ENCODE measurements at places on chromosomes 3 and 15.

- no peak for DNase-seq
Measured at GRCh38 chr15:31758126-31758525, 272.2 kb upstream of the CHRNA7 start.

DNA sequence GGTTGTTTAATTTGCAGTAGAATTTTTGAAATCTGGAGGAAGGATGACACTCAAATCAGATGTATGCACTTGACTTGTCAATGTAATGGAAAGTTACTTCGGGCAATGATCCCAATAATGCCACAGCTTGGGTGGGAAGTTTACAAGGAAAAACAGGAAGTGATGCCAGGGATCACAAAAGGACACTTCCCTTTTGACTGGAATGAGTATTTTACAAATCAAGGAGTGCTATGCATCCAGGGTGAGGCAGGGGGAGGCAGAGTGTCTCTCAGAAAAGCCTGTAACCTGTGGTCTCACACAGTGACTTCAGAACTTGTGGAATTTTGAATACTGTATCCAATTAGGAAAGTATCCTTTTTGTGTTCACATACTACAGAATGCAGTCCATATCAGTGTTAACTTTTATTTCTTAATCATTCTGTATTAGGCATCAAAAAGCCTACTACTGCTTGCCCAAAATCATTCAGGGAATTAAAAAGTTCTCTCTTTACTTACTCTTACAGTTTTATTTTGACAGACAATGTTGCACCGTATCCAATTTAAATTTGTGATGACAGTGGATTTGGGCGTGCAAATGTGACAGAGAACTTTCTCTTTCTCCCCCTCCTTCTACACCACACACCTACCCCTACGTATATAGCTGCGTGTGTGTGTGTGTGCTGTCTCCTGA is 445.1 kb downstream of the MECOM start:
- DNase-seq, result no peak

- no peak for DNase-seq
Measured at GRCh38 chr15:85623315-85624049, 171.2 kb downstream of the KLHL25 start.

DNA sequence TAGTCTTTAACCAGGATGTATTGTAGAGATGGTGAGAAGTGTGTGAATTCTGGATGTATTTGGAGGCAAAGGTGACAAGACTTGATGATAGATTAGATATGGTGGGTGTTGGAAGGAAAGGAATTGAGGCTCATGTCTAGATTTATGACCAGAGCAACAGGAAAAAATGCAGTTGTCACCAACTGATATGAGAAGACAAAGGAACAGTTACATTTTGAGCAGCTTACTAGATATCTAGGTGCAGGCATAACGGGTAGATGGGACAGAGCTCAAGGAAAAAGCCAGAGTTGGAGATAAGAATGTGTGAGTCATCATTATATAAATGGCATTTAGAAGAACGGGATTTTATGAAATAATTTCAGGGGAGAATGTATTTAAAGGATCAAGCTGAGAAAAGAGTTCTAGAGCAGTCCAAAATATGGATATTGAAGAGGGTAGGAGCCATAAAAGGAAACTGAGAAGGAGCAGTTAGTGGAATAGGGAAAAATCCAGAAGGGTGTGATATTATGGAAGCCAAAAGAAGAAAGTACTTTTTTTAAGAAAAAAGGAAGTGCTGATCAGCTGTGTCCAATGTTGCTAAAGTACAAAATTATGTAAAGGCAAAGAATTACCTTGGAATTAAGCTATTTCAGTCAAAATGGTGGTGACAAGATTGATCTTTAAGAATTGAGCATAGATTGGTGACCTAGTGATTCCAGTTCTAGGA is 262.5 kb downstream of the CGGBP1 start:
- no peak for DNase-seq

DNA sequence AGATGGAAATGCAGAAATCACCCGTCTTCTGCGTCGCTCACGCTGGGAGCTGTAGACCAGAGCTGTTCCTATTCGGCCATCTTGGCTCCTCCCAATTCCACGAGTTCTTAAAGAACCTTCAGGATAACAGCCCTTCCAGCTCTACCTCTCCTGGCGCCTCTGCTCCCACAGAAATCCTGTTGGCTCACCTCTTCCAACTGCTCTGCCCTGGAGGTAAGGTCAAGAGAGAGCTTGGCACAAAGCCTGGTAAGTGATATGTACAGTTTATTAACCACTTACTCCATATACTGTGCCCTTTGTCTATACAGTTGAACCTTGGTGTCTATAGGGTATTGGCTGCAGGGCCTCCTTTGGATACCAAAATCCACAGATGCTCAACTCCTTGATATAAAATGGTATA is 17.8 kb upstream of the FGF12 start:
- DNase-seq, result no peak

DNA sequence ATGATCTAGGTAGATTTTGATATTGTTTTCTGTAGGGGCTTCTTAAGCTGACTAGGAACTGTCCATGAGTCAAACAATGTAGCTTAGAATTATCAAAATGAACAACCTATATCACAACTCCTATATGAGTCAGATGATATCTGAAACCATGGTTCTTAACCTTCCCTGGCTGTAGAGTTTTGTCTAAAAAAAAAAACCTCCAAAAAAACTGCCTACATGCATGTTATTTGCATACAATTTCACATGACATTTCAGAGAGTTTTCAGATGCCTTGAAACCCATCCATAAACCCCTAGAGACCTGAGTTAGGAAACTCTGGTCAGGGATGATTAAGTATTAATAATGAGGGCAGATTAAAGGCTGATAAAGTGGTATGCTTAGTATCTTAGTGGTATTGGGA is 157.0 kb downstream of the CHST2 start:
- no peak for DNase-seq

- no peak for DNase-seq
Measured at GRCh38 chr3:64732576-64732975, 44.8 kb upstream of the ADAMTS9 start.

GRCh38 chr3:6516143-6516542 is 344.8 kb upstream of the GRM7 start:
- DNase-seq, result no peak

DNA sequence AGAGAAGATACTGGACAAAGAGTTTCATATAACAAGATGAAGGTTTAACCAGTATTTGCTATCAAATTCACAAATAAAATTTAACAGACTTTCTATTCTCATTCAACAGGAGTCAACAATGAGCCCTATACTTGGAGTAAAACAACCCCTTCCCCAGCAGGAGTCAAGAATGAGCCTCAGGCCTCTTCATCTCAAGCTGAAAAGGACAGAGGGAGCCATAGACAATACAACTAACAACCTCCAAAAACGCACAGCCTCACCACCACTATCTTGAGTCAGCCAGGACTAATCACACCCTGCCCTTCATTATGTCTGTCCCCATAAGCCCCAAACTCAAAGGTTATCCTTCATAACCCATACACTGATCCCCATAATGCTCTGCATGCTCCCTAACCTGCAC is 36.4 kb downstream of the ETFA start:
- no peak for DNase-seq

- DNase-seq, result no peak
Measured at GRCh38 chr15:44148580-44148979, 46.5 kb downstream of the FRMD5 start.

DNA sequence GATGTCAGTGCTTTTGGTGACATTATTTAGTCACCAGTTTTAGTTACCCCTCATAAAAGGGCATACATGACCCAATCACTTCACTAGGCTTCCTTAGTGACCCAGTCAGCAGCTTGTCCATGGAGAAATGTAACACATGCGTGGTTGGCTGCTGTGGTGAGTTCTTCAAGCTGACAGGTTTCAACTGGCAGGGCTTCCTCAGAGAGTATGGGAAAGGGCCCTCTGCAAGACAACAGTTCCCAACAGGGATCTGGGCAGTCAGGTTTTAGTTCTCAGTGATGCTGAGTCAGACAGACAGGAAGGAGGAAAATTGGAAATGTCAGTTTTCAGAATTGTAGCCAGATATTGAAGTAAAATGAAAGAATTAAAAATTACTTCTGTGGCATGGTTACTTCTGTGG is 282.5 kb downstream of the TBL1XR1 start:
- DNase-seq, result no peak

GRCh38 chr3:197286678-197287077 is 11.7 kb downstream of the DLG1 start:
- no peak for DNase-seq

DNA sequence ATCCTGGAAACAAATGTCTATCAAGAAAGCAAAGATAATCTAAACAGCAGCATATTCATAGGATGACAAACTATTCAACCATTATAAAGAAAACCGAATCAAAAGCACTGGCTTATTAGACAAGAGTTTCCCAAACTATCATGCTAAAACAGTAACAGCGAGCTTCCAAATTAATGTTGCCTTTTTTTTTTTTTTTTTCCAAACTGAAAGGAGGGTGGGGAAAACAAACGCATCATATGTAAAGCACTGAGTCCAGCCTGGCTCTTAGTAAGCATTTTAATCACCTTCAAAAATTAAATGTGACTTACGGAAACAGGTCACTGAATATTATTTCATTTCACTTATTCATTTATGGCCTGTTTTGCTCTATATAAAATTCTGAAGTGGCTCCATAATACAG is 2.3 kb downstream of the TJP1 start:
- no peak for DNase-seq

DNA sequence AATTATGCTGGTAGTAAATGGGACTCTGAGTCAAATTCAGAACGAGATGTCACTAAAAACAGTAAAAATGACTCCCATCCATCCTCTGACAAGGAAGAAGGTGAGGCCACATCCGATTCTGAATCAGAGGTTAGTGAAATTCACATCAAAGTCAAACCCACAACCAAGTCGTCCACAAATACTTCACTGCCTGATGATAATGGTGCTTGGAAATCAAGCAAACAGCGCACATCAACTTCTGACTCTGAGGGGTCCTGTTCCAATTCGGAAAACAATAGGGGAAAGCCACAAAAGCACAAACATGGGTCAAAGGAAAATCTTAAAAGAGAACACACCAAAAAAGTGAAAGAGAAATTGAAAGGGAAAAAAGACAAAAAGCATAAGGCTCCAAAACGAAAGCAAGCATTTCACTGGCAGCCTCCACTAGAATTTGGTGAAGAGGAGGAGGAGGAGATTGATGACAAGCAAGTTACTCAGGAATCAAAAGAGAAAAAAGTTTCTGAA is 15.1 kb upstream of the ZBTB47 start:
- DNase-seq, result peak; percentile 66

DNA sequence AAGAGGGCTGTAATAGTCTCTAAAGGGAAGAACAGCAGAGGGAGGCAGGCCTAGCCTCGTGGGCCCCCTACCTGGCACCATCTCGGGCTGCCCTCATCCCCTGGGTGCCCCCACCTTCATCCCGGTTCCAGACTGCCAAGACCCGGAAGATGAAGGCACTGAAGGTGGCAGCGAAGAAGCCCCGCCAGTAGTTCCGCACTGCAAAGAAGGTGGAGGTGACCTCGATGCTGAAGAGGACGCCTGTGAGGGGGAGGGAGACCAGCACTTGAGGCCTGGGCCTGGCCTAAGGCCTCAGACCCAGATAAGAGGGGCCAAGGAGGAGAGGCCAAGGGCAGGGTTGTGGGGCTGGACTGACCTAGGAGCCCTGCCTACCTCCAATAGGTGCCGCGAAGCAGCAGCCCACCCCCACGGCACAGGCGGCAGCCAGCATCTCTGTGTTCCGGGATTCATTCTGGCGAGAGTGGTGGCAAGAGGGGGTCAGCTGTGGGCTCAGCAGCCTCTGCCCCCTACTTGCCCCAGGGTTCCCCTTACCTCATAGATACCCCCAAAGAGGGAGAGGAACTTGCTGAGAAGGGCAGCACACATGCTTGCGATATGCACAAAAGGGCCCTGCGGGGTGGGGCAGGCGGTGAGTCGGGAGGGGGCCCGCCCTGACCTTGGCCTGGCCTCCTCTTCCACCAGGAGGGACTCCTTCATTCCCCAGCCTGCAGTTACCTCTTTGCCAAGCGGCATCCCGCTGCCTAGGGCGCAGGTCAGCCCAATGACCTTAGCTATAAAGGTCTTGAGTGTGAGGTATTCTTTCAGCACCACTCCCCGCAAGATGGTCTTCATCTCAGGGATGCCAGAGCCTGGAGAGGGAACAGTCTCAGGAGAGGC is 3.9 kb downstream of the CLCN2 start:
- DNase-seq, result no peak

GRCh38 chr15:99385005-99385669 is 133.9 kb downstream of the LRRC28 start:
- DNase-seq, result no peak

- DNase-seq, result no peak
Measured at GRCh38 chr15:75712668-75713337, at the start of gene CSPG4. Gene CSPG4, minus strand, starts transcription at chr15:75712848. Its CDS starts 93 bp downstream, at chr15:75712755.

GRCh38 chr3:56629047-56629446 is 54.0 kb downstream of the TASOR start:
- no peak for DNase-seq

DNA sequence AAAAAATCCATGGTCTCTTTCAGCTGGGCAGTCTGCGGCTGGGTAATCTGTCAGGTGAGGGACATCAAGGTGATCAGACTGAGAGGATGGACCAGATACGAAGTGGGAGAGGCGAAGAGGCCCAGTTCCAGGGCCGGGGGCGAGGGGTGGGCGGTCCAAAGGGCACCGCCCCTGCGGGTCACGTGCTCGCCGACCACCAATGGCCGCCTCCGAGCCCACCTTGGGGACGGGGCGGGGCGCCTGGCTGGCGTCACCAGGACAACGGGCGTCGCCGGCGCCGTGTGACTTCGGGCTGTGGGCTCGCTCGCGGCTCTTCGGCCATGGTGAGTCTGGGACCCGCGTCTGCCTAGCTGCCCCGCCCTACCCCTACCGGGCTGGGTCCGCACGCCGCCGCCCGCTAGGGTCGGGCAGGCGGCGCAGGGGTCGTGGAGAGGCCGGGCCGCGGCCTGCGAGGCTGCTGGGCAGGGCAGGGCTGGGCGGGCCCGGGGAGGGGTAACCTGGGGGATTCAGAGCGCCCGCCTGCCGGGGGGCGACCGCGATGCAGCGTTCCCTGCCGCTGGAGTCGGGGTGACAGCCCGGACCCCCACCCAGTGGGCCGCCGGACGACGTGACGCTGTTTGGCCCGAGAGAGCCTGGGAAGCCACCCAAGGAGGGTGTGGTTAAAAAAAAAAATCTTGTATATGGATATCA is at the start of gene FBXL2:
Gene FBXL2 (plus strand): TSS at position 250 of the 690 bp plus-strand sequence. CDS start 71 bp downstream, at position 321.
- peak; percentile 34 for DNase-seq

DNA sequence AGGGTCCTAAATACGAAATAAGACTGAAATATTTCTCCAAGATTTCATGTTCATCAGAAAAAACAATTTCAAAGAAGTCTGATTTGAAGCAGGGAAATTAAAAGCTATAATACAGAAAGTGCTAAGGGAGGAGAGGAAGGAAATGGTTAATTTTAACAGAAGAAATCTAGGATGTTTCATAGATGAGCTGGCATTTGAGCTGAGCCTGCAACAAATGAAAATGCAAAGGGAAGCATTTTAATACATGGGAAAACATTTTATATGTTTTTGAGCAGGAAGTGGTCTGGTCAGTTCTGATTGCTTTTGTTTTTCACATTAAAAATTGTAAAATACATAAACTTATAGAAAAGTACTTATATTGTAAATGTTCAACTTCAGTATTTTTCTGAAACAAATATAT is 17.2 kb upstream of the RAP2B start:
- no peak for DNase-seq
